ENCODE measurements at places on chromosomes 1 and 21.

GRCh38 chr1:225816643-225817538, 7.0 kb downstream of the EPHX1 start:
- H3K4me3 ChIP-seq = no peak overlapping the region
- no peaks in the 10 kb centered on the region for H3K27me3 ChIP-seq
- H3K4me1 ChIP-seq = no peaks in the 10 kb centered on the region

DNA sequence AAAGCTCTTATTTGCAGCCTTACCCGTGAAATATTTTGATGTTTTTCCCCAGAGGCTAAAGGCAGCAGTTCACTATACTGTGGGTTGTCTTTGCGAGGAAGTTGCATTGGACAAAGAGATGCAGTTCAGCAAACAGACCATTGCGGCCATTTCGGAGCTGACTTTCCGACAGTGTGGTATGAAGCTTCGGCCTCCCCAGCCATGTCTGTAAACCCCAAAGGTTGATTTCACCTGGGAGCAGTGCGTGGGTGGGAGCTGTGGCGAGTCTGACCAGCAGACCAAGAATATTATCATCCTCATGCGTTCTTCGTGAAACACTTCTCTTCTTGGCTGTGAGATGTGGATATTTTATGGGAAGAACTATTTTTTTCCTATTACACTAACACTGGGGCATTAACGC, 3.6 kb downstream of the CENPS start:
- peaks cover 17% of the 10 kb centered on the region for H3K4me1 ChIP-seq
- H3K4me3 ChIP-seq = no peak overlapping the region
- H3K27ac ChIP-seq = no peak overlapping the region
- no peaks in the 10 kb centered on the region for H3K36me3 ChIP-seq

DNA sequence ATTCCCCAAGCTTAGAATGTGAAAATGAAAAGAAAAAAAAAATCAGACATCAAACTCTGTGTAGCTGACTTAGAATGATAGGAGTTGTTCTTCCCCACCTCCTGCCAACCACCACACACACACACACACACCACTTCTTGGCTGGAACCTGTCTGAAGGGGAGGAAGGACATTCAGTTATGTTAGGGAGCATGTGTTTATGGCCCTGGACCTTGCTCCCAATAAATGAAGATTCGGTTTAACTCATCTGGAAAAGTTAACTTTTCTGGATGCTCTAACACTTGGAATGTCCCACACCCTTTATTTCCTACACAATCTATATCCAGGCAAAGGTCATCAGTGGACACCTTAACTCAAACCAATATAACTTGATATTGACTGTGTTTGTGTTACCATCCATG, 112.4 kb downstream of the DAB1 start:
- H3K4me3 ChIP-seq = no peak overlapping the region
- no peaks in the 10 kb centered on the region for H3K27me3 ChIP-seq
- no peak for DNase-seq

- H3K4me3 ChIP-seq = no peak overlapping the region
- H3K36me3 ChIP-seq = no peaks in the 10 kb centered on the region
- H3K4me1 ChIP-seq = no peaks in the 10 kb centered on the region
- peaks cover 2% of the 10 kb centered on the region for H3K27me3 ChIP-seq
- DNase-seq = no peak
- no peak overlapping the region for H3K27ac ChIP-seq
Measured at GRCh38 chr21:31892686-31893085, 19.9 kb downstream of the HUNK start.

DNA sequence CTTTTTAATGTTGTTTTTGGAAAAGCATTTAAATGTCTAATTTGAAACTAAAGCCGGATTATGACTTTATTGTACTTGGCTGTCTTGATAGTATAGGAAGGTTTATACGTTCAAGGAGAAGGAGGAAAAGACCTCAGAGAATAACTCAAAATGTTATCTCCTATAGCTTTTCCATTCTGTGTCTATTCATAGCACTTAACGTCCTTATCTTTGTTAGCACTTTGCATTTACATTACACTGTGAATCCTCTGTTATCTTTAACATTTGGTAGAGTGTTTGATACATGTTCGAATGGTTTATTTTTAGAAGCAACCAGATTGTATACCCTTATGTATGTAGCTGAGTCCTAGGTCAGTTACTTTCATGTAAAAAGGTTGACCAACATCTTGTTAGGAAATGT, 50.8 kb upstream of the PODN start:
- H3K4me3 ChIP-seq = no peak overlapping the region
- H3K27ac ChIP-seq = no peak overlapping the region
- H3K4me1 ChIP-seq = peaks cover 9% of the 10 kb centered on the region
- H3K36me3 ChIP-seq = no peaks in the 10 kb centered on the region

GRCh38 chr1:55426619-55427018, 211.5 kb upstream of the USP24 start:
- DNase-seq = no peak
- no peak overlapping the region for H3K4me3 ChIP-seq
- no peaks in the 10 kb centered on the region for H3K4me1 ChIP-seq
- H3K36me3 ChIP-seq = no peaks in the 10 kb centered on the region
- H3K27ac ChIP-seq = no peak overlapping the region

GRCh38 chr1:18343581-18343980, 137.1 kb upstream of the KLHDC7A start:
- H3K4me3 ChIP-seq = no peak overlapping the region
- peaks cover 2% of the 10 kb centered on the region for H3K27me3 ChIP-seq
